ENCODE measurements at places on chromosomes 1 and 21.

DNA sequence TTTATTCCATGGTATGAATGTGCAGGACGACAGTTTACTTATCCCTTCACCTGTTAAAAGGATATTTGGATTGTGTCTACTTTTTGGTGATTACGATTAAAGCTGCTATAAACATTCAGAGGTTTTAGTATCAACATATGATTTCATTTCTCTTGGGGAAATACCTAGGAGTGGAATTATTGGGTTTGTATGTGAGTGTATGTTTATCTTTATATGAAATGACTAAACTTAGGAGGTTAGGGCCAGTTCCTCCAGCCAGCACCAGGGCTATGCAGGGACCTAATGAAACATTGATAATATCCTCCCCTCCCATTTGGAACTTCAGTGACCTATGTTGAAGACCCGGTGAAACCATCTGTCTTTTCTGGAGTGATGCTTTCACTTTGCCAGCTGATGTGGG lies 13.8 kb downstream of the TMEM51 start:
- DNase-seq: no peak

GRCh38 chr1:204830747-204831146 lies 39.9 kb upstream of the NFASC start:
- DNase-seq: no peak

GRCh38 chr1:62064829-62065407 lies 129.7 kb upstream of the L1TD1 start:
- no peak for DNase-seq

- DNase-seq: no peak
Observed at GRCh38 chr1:33866281-33866680, 2.4 kb downstream of the HMGB4 start.

DNA sequence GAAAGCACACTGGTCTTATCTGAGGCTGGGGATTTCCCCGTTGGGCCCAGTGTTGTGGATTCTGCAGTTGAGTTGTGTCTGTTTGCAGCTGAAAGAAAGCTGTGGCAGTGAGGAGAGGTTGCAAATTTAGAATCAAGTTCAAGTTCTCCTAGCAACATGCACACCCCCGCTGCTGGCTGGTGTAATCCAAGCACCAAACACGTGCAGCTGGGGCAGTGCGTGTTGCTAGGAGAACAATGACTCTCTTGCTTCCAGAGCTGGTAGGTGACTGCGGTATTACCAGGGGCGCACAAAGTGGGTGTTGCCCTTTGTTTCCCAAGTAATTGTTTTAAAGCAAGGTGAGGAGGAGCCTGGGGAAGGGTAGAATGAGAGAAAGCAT lies 91.5 kb downstream of the IER5 start:
- DNase-seq: no peak

GRCh38 chr1:24301785-24302175 lies 17.4 kb upstream of the GRHL3 start:
- DNase-seq: no peak

- no peak for DNase-seq
Observed at GRCh38 chr1:112808861-112809684, 93.9 kb upstream of the PPM1J start.

DNA sequence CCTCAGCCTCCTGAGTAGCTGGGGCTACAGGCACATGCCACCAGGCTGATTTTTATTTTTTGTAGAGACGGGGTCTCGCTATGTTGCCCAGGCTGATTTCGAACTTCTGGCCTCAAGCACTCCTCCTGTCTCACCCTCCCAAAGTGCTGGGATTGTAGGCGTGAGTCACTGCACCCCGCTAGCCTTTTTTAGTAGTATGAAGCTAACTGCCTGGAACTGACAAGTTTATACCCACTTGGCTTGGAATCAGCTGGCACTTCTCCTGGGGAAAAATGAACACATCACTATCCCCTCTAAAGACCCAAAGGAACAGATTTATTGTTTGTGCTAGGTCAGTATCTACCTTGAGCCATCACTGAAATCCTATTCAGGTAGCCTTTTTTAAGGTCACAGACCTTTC lies 19.0 kb downstream of the TMEM63A start:
- no peak for DNase-seq

DNA sequence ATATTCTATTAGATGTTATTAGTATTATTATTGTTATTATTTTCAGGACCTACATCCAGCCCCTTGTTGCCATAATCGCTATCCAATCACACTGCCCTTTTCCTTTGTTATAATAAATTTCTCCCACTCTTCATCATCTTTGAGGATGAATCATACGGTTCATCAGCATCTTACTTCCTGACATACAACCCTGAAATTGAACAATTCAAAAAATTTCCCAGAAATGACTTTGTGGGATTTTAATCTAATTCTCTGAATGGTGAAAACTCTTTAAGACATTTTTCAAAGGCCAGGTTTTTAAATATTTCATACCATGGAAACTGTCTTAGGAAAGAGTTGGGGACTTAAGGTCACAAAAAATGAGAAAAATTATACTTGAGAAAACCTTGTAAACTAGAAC lies 353.5 kb downstream of the ST6GALNAC3 start:
- DNase-seq: no peak

GRCh38 chr1:23444104-23444533 lies 19.6 kb upstream of the TCEA3 start:
- DNase-seq: no peak

- DNase-seq: no peak
Observed at GRCh38 chr1:64616039-64616438, 128.8 kb upstream of the RAVER2 start.

- DNase-seq: no peak
Observed at GRCh38 chr1:94036730-94037129, 84.2 kb downstream of the ABCA4 start.

DNA sequence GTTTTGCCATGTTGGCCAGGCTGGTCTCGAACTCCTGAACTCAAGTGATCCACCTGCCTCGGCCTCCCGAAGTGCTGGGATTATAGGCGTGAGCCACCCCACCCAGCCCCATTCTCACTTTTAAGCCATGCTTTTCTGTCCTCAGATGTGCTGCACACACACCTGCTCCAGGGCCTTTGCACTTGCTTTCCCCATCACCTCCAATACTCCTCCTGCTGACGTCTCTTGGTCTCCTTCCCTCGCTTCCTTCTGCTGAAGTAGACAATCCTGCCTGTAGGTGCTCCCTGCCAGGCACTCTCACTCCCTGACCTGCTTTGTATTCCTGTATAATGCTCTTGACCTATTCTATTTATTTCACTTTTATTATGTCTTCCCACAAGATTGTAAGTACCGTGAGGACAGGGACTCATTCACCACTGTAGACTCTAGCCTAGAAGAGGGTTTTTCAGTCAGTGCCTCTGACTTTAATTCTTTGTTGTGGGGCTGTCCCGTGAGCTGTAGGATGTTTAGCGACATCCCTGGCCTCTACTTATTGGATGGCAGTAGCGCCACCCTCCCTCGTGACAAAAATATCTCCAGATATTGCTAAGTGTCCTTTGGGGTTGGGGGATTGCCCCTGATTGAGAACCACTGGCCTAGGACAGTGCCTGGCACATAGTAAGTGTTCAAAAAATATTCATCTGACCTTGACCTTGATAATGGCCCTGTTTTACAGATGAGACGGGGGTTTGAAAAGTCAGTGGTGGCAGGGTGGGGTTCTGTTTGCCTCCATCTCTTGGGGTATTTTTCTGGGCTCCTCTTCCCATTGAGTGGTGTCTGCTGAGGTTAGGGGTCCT lies 4.6 kb downstream of the TNFRSF1B start:
- no peak for DNase-seq

- peak; percentile 58 for DNase-seq
Observed at GRCh38 chr1:21749859-21750468, 33.0 kb downstream of the USP48 start.

GRCh38 chr1:4018466-4019146 lies 118.5 kb upstream of the C1orf174 start:
- no peak for DNase-seq

DNA sequence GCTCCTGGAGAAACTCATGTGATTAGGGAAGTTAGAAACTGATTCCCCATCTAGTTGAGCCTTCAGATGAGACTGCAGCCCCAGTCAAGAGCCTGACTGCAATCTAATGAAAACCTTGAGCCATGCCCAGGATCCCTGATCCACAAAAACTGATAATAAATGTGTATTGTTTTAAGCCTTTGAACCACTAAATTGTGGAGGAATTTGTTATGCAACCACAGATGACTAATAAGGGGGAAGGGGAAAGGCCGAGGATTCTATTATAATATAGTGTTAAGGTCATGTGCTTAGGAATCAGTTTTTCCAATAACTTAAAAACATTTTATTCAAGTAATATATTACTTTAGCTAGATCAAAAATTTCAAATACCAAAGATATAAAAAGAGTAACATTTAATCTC lies 52.8 kb upstream of the USP25 start:
- no peak for DNase-seq

GRCh38 chr1:68280286-68280685 lies 48.0 kb upstream of the WLS start:
- DNase-seq: no peak

- DNase-seq: no peak
Observed at GRCh38 chr1:14778898-14779865, 180.7 kb downstream of the KAZN start.

DNA sequence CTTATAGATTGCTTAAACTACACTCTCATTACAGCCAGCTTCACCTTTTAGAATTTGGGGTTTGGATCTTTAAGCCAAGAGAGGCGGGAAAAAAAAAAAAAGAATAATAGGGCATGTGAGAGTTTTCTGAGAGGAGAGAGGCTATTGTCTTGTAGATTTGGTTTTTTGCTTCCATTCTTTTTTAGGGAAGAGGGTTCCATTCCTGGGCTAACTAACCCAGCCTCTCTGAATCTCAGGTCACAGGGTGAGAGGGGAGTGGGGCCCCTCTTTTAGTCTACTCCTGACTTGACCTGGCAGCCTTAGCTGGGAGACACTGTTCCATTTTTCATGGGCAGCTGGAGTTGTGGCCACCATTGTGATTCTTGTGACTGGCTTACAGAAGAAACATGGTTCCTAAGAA lies 24.2 kb downstream of the PBX1 start:
- DNase-seq: no peak

- no peak for DNase-seq
Observed at GRCh38 chr1:3003941-3004270, 17.4 kb upstream of the ACTRT2 start.

DNA sequence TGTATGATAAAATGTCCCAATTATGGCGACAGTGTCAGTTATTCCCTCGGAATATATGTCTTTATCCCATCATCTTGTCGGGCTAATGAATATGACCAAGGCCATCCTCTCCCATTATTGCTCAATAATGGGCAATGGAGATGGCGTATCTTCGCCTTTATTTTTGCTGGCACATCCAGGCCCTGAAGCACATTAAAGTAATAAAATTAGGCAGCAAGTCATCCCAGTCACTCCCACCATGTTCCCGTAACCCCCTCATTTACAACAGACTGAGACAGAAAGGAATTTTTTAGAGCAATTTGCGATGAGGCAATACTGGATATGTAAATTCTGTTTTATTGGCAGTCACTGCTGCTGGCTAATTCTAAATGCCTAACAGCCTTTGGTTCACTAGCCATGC lies 35.3 kb downstream of the CLIC6 start:
- no peak for DNase-seq

GRCh38 chr1:117150316-117150715 lies 28.8 kb upstream of the TRIM45 start:
- no peak for DNase-seq

GRCh38 chr1:200211157-200211556 lies 183.6 kb downstream of the NR5A2 start:
- no peak for DNase-seq

- DNase-seq: no peak
Observed at GRCh38 chr1:109846162-109846561, 64.5 kb upstream of the CSF1 start.

- DNase-seq: no peak
Observed at GRCh38 chr1:203051841-203052324, 25.6 kb downstream of the PPFIA4 start.

DNA sequence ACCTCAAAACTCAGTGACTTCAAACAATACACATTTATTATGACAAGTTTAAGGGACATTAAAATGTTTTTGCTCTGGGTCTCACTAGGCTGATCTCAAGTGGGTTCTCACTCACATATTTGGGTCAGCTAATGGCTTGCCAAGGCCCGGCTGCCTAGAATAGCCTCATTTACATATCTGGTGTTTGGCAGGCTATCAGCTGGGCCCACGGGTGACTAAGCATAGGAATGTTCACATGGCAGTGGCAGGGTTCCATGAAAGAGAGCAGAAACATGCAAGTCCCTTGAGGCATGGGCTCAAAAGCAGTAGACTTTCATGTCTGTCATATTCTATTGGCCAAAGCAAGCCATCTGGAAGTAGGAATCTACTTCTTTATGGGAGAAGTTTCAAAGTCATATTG lies 492.6 kb downstream of the KCNT2 start:
- DNase-seq: no peak

DNA sequence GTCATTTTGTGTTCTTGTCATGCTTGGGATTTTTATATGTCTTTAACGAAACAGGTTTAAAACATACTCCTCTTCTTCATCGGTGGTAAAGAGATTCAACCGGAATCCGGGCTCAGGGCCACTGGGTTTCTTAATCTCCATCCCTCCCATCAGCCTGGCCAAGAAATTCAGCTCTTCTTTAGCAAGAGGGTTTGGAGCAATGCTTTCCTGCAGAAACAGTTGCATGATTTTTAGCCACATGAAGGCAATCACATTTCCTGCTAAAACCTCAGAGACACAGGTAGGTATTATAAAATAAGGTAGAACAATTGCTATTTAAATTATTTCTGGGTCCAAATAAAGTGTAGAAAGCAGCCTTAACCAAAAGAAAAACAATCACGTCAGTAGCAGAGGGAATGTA lies 22.7 kb upstream of the LSM10 start:
- DNase-seq: no peak

GRCh38 chr1:46595127-46595526 lies 8.9 kb downstream of the MKNK1 start:
- peak; percentile 81 for DNase-seq

DNA sequence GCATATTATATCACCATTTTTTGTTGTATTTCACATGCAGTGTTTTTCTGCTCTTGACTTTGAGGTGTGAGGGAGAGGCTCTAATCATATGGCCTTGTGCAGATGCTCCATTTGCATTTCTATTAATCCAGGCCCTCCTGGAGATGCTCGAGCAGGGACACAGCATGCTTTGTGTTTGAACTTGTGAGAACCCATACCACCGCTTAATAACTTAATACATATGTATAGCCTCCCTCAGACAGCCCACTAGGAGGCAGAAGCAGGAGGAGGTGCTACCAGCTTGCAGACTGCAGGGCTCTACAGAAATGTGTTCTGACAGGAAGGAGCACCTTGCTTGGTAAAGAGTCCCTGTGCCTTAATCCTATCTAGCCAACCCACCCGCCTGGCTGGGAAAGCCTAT lies 155.2 kb downstream of the BARHL2 start:
- no peak for DNase-seq

- no peak for DNase-seq
Observed at GRCh38 chr21:45972716-45973474, 8.7 kb upstream of the COL6A1 start.

- no peak for DNase-seq
Observed at GRCh38 chr1:212311836-212312497, 26.8 kb downstream of the PPP2R5A start.

DNA sequence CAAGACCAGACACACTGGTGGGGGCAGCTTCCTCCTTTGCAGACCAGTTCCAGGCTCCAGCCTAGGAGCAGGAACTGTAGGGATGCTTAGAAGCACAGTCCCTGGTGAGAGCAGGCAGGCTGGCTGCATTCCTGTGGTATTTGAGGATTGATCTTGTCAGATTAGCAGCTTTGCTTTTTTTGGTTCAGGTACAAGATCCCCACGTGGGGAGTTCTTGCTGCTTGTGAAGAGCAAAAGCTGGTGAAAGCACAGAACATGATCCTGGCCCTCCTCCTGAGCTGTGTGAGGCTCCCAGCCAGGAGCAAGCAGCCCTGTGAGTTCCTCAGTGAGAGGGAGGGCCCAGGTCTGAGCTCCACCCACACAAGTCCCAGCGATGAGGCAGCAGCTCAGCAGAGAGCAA lies 75.3 kb upstream of the ARTN start:
- DNase-seq: no peak

- DNase-seq: no peak
Observed at GRCh38 chr1:31624309-31624708, 6.8 kb downstream of the HCRTR1 start.

Data from CMK (cell line).